ENCODE measurements at places on chromosomes 3 and 15.

DNA sequence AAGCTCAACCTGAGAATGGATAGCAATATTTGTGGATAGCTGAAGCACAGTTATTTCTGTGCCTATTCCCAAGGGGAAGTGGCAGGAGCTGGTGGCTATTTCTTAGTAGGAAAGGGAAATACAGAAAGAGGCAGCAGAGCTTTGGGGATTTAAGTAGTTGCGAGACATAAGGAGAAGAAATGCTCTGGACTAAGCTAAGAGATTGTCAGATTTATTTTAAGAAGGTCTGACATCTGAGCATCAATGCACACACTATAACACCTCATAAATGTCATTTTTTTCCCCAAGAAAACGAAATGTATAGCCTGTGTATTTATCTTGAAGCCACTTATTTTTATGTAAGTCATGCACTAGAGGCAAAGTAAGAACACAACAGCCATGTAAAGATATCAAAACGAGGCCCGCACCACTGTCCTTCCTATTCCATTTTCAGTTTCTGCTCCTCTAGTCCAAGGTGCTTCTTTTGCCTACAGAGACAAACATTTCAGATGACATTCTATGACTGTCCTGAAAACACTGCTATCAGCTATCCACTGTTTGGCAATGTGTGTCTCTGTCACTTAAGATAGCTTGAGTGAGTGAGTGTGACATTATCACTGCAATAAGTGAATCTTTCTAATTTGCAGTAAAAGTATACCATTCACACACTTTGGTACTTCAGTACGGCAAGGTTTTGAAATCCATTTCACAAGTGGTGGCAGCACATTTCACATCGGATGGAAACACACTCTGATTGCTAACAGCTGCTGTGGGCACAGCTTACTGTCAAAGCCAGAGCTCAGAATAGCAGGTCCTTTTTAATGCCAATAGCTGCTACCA is 62.7 kb upstream of the ICE2 start:
- DNase-seq, result peak; percentile 42

DNA sequence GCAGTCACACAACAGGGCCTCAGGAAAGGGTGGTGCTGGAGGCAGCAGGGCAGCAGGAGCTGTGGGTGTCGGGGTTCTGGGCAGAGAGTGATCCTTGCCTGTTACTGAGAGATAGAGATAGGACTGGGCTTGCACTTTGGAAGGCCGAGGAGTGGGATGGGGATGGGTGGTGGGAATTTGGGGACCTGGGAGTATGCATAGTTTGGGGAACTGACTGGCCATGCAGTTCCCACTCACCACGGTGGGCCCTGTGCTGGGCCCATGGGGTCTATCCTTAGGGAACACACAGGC is 192.5 kb upstream of the LINGO1 start:
- DNase-seq, result no peak

DNA sequence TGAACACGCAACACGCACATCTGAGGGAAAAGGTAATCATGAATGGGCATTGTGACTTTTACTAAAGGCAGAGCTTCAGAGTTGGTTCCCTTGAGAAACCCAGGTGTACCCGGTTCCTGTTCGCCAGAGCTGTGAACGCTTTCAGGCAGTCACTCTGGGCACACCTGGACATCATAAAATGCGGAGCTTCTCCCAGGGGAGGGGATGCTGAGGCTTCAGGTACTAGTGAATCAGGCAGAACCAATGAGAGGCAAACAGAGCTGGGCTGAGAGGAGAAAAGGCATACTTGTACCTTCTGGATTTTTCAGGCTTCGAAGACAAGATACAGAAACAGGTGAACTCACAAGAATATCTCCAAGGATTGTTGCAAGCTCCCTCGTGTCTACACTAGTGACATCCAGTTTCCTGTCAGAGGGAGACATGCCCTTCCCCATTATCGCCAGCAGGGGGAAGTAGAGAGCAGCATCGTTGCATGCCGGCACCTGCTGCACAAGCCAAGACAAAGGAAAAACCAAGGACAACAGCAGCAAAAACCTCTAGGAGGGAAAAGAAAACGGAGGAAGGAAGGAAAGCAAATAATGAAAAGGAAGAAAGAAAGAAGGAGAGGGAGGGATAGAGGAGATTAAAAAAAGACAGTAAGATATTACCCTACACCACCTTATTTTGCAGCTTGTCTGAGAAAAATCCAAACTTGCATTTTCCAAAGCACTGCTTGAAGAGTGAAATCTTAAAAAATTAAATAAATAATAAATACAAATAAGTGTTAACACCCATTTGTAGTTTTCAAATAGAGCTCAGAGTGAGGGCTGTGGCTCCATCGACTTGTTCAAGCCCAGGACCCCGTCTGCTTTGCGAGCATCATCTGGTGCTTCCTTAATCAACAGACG is 2.0 kb downstream of the AHSG start:
- peak; percentile 80 for DNase-seq

GRCh38 chr3:101319531-101319930 is 844 bp downstream of the IMPG2 start:
- DNase-seq, result no peak

- DNase-seq, result no peak
These were observed 211.7 kb upstream of the GADL1 start for GRCh38 chr3:31106204-31106603.

GRCh38 chr3:135908225-135908624 is 57.3 kb upstream of the PPP2R3A start:
- DNase-seq, result no peak

DNA sequence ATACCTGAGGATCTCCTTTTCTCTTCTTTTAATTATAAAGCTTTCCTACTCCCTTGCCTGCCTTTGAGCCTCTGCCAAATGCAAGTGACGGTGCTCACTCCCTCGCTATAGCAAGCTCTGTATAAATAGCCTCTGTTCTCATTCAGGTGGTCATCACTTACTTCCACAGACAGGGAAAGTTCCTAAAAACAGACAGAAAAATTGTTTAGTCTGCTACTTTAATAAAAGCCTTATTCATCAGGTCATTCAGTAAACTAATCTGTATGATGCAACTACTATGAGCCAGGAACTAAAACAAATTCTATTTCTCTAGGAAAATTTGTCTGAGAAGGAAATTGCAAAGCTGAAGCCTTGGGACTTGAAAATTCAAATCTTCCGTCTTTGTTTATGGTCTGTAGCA is 10.2 kb upstream of the DLG1 start:
- no peak for DNase-seq

GRCh38 chr3:129616713-129617112 is 10.2 kb upstream of the PLXND1 start:
- no peak for DNase-seq

DNA sequence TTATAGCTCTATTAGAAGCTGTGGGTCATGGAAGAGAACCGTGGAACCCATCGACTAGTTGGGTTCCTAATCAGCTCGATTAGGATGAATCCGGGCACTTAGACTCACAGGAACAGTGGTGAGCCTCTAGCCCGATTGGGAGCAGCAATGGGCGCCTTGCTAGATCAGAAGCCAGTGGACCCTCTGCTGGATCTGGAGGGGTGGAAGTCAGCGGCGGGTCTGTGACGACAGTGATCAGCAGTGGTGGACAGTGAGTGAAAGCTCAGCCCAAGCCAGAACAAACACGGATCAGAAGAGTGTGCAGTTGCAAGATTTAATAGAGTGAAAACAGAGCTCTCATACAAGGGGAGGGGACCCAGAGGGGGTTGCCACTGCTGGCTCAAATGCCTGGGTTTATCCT is 1170.2 kb downstream of the OTOL1 start:
- no peak for DNase-seq

- DNase-seq, result peak; percentile 95
These were observed at the start of gene PARP16 for GRCh38 chr15:65286704-65287519. Gene PARP16, minus strand, starts transcription at chr15:65286883. Its CDS starts 457 bp downstream, at chr15:65286426.

- no peak for DNase-seq
These were observed 55.8 kb upstream of the SLC7A14 start for GRCh38 chr3:170641510-170642236.

DNA sequence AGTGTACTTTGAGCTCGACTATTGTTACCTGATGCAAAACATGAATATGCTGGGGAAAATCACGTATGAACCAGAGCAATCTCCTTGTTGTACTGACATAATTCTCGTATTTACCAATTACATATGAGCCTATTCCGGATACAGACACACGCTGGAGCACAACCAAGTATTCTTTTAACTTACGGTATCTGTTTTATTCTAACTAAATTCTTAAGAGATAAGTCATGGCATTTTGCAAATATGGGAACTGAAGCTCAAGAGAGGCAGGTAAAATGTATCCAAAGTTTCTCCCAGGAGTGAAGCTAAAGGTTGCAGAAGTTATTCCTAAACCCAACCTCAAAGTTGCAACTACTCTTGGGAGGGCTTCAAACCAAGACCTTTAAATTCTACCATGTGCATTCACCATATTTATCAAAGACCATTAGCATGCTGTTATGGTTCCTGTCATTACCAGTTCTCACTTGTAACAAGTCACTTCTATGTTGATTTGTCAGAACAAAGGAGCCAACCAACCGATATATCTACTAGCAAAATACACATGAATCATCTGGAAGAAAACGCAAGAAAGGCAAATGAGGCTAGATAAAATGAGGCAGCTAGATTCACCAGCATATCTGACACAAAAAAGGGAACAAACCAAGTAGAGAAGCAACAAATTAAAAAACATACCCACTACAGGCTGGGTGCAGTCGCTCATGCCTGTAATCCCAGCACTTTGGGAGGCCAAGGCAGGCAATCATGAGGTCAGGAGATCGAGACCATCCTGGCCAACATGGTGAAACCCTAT is 17.8 kb downstream of the TBL1XR1 start:
- no peak for DNase-seq

DNA sequence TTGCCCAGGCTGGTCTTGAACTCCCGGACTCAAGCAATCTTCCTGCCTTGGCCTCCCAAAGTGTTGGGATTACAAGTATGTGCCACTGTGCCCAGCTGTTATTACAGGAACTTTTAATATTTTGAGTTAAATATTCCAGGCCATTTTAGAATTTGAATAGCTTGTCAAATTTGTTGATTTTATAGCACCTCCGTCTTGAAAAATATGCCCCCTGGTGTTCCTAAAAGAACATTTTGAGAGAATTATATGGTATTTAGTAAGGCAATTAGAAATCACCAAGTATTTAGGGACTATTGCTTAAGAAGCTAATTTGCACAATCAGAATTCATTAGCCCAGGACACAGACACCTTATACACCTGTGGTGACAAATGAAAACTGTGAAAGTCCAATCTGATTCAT is 23.7 kb downstream of the PDE8A start:
- no peak for DNase-seq
